ENCODE measurements at places on chromosomes 4 and X.

DNA sequence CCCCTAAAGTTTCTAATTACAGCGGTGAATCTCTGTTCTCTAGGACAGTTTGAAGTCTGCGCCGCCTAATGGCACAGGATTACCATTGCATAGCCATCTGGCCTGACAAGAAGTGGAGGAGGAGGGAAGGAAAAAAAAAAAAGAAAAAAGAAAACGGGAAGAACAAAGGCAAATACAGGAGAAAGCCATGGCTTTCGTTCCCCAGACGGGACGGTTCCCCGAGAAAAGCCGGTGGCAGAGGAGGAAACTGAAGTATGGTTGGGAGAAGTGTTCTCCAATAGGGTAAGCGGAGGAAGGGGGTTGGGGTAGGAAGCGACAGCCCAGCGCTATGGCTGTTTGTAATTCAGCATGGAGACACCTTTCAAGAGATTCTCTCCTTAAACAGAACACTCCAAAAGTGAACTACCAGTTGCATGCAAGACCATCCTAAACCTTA, 80.8 kb downstream of the HMGN5 start:
- peak; percentile 55 for DNase-seq

GRCh38 chr4:127586922-127587571, 45.7 kb upstream of the INTU start:
- peak; percentile 74 for DNase-seq

DNA sequence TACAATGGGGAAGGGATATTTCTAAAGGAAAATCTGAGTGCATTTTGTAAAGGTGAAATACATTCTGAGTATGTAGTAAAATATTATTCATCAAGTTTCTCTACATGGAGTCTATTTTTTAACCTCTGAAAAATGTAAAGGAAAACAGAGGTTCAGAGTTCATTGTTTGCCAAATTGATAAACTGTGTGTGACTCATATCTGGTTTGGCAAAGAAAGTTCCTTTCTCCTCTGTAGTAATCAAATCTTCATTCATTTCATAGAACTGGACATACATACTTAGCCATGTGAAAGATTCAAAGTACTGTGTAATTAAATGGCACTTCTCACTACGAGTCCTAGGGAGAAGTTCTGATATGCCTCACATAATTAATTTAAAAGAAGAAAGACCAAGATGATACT, 61.6 kb downstream of the HPGD start:
- DNase-seq, result no peak

- no peak for DNase-seq
Observed at GRCh38 chr4:48336146-48336870, 5.0 kb upstream of the SLAIN2 start.

DNA sequence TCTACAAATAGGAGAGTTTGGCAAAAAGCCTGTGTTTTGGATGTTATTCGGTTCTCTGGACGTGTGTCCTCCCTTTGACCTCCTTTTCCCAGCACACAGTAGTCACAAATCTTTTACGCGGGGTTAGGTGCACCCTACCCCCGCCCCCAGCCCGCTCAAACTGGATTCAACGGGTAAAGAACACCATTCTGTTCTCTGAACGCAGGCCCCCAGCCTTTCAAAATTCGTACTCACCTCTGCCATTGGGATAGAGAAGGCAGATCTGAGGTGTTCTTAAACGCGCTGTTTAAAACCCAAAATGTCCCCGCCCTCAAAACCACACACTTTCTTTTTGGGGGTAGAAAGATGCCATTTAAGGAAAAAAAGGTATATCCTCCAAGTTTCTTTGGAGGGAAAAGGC, 2.7 kb downstream of the LEF1 start:
- DNase-seq, result no peak

GRCh38 chr4:76732246-76732645, 165.7 kb downstream of the SOWAHB start:
- DNase-seq, result no peak

DNA sequence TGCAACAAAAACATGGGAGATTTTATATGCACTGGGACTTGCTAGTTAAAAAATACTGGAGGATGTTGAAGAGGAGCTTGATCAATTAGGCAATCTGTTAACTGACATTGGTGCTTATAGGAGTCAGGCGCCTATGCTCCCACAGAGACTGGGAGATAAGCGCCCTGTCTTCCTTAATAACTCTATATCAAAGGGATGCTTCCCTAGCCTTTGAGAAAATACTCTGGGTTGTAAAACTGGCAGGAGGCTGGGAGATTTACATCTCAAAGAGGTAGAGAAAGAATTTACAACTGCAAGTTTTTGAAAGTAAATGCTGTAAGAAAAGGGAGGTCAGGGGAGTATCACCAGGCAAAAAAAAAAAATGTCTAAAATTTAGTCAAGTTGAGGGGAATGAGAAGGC, 325.4 kb downstream of the PCDH10 start:
- no peak for DNase-seq

DNA sequence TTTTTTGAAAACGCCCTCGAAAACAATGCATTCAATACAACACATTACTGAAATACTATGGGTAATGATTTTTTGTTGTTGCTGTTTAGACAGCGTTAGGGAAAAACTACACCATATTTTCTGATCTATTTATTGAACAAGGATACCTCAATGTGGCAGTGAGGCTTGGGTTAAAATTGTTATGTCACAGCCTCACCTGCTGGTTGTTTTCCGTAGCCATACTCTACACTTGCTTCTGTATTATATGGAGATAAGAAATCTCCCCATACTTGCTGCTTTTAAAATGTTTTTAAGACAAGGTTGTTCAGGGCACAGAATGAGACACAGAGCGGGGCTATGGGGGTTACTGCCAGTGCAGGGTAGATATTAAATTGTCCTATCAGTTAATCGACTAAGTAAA, 221.6 kb upstream of the FTHL17 start:
- DNase-seq, result no peak

DNA sequence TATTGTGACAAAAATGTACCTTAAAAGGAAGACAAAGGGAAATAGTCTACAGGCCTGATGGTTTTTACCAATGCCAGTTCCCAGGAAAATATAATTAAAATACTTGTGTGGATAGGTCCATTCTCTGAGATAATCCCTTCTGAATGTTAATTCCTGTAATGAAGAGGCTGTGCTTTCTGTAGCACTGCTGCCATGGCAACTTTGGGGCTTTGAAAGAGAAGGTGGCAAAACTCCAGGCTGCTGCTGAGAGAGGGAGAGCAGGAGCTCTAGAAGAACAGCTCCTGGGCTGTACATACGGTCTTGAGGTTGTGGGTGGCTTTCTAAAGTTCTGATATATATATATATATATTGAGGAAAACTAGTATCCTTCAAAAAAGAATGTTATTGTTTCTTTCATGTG, 125.4 kb downstream of the PDLIM5 start:
- DNase-seq, result peak; percentile 21

GRCh38 chr4:7625071-7625470, 190.3 kb upstream of the PSAPL1 start:
- DNase-seq, result no peak

DNA sequence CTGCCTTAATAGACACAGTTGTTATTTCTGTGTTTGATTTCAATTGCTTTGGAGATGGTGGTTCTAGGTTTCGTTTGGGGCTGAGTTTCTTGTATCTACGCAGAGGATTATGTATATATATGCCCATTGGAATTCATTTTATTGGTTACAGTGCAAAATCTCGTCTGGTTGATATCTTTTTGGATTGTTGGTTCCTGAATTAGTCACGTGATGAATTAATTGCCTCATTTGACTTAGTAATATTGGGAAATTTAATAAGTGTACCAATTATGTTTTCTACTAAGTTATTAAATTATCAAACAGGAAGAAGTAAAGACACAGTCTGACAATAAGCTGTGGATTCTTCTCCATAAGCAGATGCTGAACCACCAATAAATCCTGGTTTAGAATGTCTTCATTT, 467.9 kb upstream of the TENM3 start:
- DNase-seq, result no peak

- no peak for DNase-seq
Observed at GRCh38 chr4:13601048-13601447, 26.5 kb downstream of the BOD1L1 start.

- peak; percentile 90 for DNase-seq
Observed at GRCh38 chr4:38857354-38858096, 908 bp upstream of the TLR6 start.

GRCh38 chr4:1192493-1193205, 20.3 kb upstream of the SPON2 start:
- DNase-seq, result no peak

GRCh38 chr4:87707279-87707918, 57.3 kb downstream of the DMP1 start:
- no peak for DNase-seq

DNA sequence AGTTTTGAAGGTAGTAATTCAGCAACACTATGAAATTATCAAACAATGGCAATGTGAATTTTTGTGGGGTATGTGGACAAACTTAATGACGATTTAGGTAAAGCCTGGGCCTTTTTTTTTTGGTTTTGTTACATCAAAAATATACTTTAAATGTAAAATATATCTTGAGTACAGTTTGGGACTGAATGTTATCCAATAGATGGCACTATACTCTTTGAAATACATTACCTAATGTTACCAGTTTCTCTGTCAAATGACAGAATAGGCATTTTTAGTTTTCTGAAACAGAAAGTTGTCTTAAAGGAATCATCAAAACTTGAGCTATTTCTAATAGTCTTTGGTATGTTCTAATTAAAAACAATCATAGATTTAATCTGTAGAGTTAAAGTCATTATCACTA, 1651.9 kb downstream of the C4orf33 start:
- DNase-seq, result peak; percentile 2

- no peak for DNase-seq
Observed at GRCh38 chrX:68049466-68049865, 383.8 kb downstream of the OPHN1 start.

DNA sequence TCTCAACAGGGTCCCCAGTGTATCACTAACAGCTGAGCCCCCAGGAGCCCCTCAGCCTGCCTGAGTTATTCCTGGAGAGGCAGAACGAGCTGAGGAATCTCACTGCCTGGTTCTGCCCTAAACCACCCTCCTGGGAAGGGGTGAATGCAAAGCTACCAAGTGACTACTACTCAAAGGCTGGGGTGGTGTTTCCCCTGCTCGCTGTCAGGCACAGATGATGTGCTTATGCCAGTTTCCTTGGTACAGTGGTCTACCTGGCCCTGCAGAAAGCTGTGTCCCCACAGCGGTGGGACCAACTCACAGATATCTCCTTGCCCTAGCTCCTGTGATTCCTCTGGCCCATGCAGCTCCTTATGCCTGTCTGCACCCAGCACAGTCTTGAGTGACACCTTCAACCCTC, 35.4 kb upstream of the ASMTL start:
- DNase-seq, result no peak

DNA sequence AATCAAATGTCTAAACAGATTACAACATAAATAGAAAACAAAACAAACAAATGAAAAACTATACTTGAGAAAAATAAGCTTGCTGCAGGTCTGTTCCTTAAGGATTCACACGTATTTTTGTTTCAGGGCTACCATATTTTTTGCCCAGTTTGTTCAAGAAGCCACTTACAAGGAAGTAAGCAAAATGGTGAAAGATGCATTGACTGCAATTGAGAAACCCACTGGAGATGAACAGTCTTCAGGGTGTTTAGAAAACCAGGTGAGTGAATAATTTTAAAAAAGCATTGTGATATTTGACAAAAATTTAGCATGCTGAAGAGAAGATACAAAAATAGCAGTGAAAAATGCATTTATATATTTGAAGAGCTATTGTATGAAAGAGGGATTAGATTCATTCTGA, 2.0 kb downstream of the AFP start:
- DNase-seq, result no peak

- no peak for DNase-seq
Observed at GRCh38 chrX:39736216-39737211, 361.2 kb downstream of the BCOR start.

DNA sequence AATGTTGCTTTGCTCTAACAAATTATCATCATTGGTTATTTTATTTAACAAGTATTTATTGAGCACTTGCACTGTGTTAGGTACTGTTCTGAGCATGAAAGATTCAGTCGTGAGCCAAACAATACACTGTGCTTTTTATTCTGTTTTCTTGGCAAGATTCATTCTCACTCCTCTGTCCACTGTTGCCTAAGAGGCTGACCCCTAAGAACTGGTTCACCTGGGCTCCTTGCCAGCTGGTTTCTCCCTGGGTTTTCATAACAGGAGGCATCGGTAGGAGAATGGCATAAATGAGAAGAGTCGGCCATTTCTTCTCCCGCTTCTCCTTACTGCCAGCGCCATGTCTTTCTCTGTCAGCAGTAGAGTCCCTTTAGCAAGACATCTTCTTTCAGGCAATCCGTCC, 243.7 kb upstream of the DIAPH2 start:
- DNase-seq, result no peak

DNA sequence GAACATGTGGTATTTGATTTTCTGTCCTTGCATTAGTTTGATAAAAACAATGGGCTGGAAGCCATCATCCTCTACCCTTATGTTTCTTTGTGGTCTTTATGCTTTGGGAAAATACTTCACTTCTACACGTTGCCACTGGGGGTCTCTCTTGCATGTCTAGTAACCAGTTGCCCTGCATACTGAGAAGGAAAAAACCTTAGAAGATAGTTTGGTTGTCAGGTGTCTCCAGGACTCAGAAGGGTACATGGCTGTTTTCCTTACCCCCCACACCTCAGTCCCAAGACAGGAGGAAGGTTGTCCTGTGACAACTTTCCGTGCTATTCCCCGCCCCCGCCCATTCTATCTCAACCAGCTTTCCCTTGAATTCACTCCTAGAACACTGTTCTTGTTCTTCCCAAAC, 62.1 kb upstream of the LANCL3 start:
- DNase-seq, result no peak

DNA sequence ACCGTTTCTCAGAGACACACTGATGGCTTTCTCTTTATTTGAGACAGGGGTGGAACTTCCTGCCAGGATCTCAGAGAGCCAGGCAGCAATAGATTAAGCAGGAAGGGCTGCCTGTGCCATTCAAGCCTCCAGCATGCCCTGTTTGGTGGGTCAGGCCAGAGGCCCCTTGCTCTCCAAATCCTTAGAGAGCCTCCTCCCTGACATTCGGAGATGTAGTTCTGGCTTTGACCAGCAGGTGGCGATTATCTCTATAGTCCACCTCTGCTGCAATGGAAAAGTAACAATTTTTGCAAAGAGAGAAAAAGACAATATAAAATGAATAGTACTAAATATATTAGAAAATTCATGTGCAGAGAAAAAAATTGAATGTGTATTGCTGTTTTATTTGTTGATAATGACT, 93.9 kb downstream of the NXF2B start:
- no peak for DNase-seq

- no peak for DNase-seq
Observed at GRCh38 chrX:38225093-38225492, 4.4 kb upstream of the SRPX start.

DNA sequence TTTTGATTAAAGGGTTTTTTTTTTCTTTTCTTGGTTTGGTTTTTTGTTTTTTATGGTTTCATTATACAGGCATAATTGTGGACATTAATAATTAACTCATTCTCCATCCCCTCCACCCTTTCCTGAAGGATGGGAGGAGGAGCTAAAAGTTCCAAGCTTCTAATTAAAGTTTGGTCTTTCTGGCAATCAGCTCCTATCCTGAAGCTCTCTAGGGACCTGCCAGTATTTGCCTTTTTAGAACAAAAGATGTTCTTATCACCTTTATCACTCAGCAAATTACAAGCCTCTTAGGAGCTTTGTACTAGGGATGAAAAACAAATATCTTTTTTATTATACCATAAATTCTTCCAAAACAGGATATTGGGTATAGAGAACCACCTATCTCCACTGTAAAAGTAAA, 589.8 kb downstream of the PDHA2 start:
- DNase-seq, result no peak

Data from kidney glomerular epithelial cell (primary cell).